Renal pelvis (tissue), 12 donors: ENCODE measurements at places on chromosomes 3 and 15.

- no peak for DNase-seq
These were observed 283.7 kb downstream of the ROBO2 start for GRCh38 chr3:77323626-77324025.

DNA sequence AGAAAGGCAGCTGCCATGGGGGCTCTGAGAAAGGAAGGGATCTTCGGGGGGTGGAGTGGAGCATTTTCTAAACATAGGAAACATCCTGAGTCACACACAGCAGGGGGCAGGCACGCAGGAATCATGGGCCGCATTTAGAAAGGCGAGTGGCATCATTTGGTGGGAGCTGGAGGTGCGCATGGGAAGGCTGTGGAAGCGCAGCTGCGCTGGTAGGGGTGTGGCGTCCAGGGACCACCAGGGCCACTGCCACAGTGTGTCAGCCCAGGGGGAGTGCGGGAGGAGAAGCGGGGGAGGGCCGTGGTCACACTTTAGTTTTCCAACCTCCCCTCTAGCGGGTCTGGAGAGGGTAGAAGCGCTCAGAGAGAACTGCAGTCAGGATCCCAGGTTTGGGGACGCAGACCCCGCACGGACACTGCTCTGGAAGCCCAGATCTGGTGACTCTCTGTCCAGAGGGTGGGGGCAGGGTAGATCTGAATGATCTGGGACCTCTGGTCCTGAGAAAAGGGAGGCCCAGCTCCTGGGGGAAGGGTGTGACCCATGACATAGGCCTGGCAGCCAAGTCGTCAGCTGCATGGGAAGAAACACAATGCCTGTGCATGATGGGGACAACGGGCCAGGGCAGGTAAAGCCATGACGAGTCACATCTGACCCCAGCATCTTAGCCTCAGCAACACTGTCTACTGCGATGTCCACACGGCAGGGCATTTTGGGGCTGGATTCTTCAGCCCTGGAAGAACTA lies 88.0 kb upstream of the IQSEC1 start:
- DNase-seq, result no peak

DNA sequence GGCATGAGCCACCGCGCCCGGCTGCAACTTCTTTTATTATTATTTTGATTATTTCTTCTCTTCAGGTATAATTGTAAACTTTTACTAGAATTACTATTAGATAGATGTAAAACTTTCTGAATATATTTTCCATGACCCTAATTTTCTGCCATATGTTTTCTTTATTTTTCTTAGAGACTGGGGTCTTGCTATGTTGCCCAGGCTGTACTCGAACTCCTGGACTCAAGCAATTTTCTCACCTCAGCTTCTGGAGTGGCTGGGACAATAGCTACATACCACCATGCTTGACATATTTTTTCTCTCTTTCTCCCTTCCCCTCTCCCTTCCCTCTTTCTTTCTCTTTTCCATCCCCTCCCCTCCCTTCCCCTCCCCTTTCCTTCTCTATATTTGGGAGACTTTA lies 29.6 kb upstream of the CHST2 start:
- no peak for DNase-seq

GRCh38 chr3:72756900-72757299 lies 91.3 kb downstream of the SHQ1 start:
- DNase-seq, result no peak

- no peak for DNase-seq
These were observed 5.1 kb downstream of the SCAMP2 start for GRCh38 chr15:74868059-74868458.

- DNase-seq, result no peak
These were observed 229.8 kb downstream of the LPP start for GRCh38 chr3:188383748-188384147.

GRCh38 chr15:100314809-100315400 lies 26.9 kb downstream of the ADAMTS17 start:
- no peak for DNase-seq

DNA sequence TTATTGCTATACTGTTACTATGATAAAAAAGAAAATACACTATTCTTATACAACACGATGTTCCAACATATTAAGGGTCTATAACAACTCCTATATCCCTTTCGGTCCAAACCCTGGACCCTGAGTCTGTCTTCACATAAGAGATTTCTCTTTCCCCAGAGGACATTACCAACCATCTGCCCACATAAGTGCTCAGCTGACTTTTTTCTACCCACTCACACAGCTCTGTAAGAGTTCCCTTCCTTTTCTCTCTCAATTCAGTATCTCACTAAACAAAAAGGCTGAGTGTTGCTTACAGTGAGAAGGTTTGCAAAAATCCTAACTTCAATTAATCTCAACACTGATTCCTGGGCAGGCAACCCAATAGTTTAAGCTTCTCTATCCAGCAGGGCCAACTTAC lies 30.5 kb downstream of the ITGB5 start:
- no peak for DNase-seq

GRCh38 chr3:187520027-187520945 lies 149.9 kb downstream of the SST start:
- no peak for DNase-seq

DNA sequence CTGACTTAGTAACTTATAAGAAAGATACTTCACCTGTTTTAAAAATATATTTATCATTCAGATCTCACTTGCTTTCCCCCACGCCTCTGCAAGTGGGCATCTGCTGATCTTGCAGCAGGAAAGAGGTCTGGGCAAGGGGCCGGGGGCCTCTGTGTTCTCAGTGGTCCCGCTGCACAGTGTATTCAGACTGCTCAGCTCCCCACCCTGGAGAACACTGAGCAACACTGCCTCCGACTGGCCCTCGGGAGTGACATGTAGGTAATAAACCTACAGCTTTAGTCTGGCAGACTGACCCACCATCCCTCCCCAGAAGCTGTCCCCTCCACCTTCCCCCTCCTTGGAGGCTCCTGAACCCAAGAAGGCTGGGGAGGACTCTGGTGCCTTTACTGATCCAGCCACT lies 43.8 kb downstream of the GABRB3 start:
- no peak for DNase-seq

GRCh38 chr3:60167186-60167585 lies 1084.1 kb downstream of the FHIT start:
- no peak for DNase-seq

GRCh38 chr15:58492661-58493397 lies 61.0 kb downstream of the LIPC start:
- no peak for DNase-seq

- DNase-seq, result no peak
These were observed 41.7 kb downstream of the CADPS start for GRCh38 chr3:62833538-62833937.

DNA sequence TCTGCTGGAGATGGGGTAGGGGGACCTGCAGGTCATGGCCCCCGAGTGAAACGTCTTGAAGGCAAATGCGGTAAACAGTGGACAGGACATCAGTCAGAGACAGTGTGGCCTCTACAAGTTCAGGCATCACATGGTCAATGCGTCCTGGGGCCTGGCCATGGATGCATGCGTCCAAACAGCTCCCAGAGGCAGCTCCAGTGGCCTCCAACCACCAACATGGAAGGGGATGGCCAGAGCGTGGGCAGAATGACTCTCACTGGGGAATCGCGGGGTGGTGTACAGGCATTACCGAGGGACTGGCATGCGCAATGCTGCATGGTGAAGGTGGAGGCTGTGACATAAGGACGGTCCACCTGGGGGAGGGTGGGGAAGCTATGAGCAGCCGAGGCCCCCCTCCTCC lies 35.6 kb upstream of the IQSEC1 start:
- no peak for DNase-seq

DNA sequence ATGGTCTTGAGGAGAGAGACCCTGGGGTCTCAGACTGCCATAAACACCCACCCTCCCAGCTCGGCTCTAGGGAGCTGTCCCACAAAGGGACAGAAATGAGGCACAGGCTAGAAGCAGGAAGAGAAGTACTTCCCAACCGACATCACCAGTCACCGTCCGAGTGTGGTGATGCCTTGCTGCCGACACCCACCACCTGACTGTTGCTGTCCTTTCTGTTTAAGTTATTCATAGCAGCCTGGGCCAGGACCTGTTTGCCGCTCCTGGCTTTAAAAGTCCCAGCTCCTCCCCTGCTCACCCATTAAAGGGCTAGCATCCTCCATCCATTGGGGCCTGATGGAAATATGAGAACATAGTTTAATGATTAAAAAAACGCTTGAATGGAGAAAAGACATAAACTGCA lies 13.2 kb upstream of the SPG11 start:
- DNase-seq, result no peak

DNA sequence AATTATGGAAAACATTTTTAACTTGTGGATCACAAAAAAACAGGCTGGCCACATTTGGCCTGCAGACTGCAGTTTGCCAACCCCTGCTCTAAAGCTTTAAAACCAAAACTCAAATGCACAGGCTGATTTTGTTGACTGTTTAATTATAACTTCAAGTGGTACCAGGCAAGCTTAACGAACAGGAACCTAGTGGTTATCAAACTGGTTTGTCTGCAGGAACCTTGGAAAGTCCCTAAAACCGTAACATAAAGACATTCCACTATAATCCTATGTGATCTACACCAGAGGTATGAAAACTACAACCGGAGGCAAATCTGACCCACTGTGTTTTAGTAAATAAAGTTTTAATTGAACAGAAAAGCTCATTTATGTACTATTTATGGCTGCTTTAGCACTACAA lies 52.4 kb downstream of the TBL1XR1 start:
- DNase-seq, result no peak

GRCh38 chr3:186901135-186901734 lies 29.1 kb upstream of the ST6GAL1 start:
- DNase-seq, result no peak

- DNase-seq, result no peak
These were observed 61.2 kb upstream of the DNAJC19 start for GRCh38 chr3:181050738-181051137.

DNA sequence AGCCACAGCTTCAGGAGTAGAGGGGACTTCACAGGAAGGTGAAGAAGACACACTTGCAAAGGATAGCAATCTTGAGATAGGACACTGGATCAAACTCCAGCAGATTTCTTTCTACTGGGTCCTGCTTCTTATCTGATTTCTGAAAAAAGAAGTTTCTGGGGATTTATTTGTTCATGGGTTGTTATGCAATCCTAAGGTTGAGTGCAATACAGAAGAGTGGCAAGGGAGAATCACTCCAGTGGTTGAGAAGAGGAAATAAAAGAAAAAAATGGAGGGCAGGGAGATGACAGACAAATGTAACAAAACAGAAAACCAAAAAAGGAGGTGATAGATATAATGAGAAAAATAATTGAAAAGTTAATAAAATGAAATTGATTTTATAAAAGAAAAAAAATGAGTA lies 858.3 kb downstream of the TUSC7 start:
- no peak for DNase-seq

DNA sequence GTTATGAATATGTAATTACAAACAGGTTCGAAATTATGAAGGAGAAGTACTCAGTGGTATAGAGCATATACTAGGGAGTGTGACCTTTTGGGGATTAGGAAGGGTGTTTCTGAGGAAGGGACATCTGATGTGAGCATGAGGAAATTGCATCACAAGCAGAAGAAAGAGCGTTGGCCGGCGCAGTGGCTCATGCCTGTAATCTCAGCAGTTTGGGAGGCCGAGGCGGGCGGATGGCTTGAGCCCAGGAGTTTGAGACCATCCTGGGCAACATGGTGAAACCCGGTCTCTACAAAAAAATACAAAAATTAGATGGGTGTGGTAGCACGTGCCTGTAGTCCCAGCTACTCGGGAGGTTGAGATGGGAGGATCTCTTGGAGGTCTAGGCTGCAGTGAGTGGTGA lies 6.9 kb downstream of the CMTM7 start:
- DNase-seq, result no peak

DNA sequence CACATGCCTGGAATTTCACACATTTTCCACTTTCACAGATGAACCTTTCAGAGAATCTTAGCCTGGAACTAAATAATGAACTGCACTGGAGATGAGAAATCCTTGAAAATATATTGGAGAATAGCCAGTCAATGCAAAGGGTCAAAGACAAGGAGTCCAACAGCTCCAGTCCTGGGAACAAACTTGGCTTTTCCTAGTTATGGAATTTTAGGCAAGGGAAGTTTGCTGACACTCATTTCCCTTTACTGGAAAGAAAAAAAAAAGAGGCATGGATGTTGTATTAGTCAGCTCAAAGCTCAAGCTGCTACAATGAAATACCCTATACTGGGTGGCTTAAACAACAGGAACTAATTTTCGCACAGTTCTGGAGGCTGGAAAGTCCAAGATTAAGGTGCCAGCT lies 690.8 kb upstream of the ARPP21 start:
- no peak for DNase-seq

DNA sequence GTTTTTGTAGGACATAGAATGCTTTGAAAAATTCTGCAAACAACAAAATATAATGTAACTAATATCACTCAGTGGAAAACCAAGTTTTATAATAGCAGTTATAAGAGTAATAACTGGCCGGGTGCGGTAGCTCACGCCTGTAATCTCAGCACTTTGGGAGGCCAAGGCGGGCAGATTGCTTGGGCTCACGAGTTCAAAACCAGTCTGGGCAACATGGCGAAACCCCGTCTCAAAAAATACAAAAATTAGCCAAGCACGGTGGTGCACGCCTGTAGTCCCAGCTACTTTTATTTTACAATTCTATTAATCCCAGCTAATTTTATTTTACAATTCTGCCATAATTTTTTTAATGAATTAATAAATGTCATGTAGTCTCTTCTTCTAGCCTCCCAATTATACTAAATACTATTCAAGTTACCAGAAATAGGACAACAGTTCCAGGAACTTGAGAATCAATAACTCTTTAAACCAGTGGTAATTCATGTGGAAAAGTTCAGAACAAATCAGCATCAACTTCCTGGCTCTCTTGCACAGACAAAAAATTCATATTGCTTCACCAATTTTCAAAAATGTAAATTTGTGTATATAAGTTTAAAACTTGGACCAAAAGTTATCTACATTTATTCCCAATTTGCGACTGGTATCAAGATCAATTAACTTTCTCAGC lies 2.2 kb downstream of the DENND4A start:
- no peak for DNase-seq

DNA sequence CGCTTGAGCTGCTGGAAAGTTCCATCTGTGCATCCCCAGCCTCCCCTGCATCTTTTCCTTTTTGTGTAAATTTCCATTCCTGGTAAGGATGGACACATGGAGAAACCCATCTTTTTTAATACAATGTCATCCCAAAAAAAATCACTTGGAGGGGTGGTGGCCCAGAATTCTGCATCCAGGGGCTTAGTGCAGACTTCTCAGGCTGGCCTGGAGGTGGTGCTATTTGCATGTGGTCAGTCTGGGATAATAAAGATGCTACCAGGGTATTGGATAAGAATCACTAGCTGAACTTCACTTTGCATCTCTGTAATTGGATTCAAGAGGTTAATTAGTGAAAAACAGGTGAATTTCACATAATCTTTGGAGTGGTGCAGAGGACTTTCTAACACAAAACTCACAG lies 1.8 kb upstream of the ZSCAN2 start:
- peak; percentile 35 for DNase-seq

DNA sequence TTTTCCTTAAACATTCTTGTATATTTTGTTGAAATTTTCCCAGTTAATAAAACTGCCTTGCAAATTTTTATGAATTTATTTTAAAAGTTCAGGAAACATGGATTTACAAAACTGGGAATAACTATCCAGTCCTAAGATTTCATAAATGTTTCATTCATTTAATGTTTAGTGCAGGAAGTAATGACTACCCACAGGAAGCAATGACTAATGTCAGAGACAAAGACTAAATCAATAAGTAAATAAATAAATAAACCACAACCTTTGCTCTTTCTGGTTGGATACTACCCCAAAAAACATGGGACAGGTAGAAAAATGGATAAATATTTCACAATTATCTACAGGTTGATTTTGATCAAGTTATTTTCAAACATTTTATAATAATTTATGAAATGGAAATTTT lies 48.8 kb upstream of the TMCO5A start:
- no peak for DNase-seq

GRCh38 chr15:39517122-39517855 lies 63.6 kb upstream of the THBS1 start:
- no peak for DNase-seq
